ENCODE measurements at places on chromosomes 1 and 21. TPM values are rescaled to one million over a fixed set of nuclear protein-coding genes. Genes with fewer than 3 reads are reported as not detected.

The CFHR3 gene
- total RNA-seq, result not detected

The KCNT2 gene
- not detected for total RNA-seq

The KCNK2 gene
- not detected for total RNA-seq

The FAM72D gene
- total RNA-seq, result 18.2 TPM

The CBR3 gene
- total RNA-seq, result 27.3 TPM

The ANGPTL1 gene
- not detected for total RNA-seq

The S100A3 gene
- total RNA-seq, result not detected

The RYR2 gene
- total RNA-seq, result 0.05 TPM

The DNAJC6 gene
- total RNA-seq, result 4.0 TPM

DNA sequence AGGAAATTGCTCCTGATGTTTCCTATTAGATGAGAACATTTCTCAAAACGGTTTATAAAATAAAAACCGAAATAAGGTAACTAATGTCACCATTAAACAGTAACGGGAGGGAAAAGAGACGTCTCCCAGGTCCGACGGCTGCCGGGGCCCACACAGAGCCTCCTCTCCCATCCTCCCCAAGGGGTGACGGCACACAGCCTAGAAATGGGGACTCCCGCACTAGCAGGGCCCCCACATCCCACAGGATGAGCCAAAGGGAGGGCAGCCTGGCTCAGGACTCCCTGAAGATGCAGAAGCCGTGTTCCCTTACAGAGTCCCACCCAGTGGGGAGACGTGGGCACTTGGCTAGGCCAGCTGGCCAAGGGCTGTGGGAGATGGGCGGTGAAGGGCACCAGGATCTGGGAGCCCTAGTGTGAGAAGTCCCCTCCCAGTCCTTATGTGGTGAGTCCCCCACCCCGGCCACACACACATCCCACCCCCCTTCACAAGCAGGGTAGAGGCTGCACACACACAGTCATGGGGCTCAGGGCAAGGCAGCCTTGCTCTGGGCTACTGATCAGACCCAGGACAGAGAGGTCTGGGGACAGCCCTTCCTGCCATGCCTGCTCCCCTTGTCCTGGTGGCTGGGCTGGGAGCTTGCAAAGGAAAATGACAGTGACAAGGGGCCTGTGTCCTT is 3.3 kb downstream of the KRTAP10-3 start:
- DNase-seq, result peak; percentile 12

GRCh38 chr21:42191696-42192595 is 27.0 kb upstream of the ABCG1 start:
- no peak for DNase-seq

- DNase-seq, result no peak
Observed at GRCh38 chr21:41636636-41637630, 129.0 kb upstream of the TMPRSS2 start.

GRCh38 chr21:41381731-41382130 is 19.9 kb downstream of the MX2 start:
- no peak for DNase-seq

DNA sequence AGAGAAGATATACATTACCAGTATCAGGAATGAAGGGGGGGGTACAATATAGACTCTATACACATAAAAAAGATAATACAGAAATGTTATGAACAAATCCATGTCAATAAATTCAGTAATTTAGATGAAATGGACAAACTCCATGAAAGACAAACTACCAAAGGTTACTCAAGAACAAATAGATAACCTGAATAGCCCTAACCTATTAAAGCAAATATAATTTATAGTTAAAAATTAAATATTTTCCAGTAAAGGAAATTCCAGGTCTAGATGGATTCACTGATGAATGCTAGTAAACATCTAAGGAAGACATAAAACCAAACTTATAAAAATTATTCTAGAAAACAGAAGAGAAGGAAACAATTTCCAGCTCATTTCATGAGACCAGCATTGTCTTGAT is 13.2 kb downstream of the BLZF1 start:
- DNase-seq, result no peak

DNA sequence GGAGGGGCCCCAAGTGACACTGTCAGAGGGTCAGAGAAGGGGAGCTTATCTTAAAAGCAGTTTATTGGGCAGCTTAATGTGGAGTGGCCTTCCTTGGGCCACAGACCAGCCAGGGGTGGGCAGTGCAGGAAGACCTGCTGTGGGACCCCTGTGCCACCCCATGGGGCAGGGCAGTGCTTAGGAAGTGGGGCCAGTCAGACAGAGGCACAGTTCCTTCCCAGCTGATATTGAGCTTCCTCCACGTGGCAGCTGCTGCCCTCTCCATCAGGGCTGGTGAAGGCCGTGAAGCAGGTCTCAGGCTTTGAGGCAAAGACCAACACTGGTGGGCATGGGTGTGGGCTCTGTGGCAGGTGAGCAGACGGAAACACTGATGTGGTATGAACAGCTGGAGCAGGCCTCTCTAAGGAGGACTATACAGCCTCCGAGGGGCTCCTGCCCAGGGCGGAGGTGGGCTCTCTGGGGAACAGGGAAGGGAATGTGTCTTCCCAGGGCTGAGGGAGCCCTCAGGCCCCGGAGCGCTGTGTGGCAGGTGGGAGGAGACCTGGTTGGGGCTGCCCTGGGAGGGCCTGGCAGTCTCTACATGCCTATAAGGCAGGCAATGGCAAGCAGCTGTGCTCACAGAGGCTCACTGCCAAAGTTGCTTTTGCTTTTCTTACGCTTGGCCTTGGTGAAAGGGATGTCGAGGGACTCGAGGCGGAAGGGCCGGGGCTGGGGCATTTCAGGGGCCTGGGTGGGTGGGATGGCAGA is 3.0 kb upstream of the DDOST start:
- no peak for DNase-seq

- no peak for DNase-seq
Observed at GRCh38 chr21:45918835-45919447, 62.6 kb upstream of the COL6A1 start.

DNA sequence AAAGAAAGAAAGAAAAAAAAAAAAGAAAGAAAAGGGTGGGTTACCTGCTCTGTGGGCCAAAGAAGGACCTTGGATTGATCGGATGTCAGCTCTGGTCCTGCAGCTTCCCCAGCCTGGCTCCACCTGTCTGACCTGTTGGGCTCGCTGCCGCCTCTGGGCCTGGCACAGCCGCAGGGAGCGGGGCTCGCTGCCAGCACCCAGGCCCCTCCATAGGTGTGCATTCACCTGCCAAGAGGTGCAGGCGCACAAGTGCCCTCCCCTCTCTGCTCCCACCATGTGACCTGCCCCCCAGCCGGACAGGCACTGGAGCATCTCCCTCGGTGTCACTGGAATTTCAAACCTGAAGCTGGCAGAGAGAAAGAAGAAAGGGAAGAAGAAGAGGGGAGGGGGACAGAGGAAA is 33.1 kb upstream of the GPR157 start:
- no peak for DNase-seq

GRCh38 chr1:168972225-168972624 is 134.3 kb upstream of the ATP1B1 start:
- DNase-seq, result no peak

DNA sequence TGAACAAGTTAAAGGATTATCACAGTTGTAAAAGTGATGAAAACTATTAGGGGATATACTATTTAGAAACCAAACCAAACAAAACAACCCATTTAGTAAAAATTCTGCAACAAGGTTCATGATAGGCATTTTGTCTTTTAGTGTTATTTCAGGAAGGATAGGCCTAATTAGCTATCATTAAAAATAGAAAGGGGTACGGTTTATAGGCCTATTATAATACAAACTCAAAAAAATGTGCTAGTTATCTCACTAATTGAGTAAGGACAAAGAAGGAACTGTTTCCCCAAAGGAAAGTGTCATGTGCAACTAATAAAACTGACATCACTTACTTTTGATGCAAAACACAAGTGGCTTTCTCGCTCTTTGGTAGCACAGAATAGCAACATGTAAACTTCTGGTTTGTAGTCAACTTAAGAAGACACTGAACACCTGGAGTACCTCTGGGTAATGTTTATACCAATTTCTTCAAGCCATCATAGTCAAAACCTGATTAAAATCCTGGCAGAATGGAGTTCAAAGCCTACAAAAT is 28.5 kb downstream of the SLC16A1 start:
- no peak for DNase-seq

DNA sequence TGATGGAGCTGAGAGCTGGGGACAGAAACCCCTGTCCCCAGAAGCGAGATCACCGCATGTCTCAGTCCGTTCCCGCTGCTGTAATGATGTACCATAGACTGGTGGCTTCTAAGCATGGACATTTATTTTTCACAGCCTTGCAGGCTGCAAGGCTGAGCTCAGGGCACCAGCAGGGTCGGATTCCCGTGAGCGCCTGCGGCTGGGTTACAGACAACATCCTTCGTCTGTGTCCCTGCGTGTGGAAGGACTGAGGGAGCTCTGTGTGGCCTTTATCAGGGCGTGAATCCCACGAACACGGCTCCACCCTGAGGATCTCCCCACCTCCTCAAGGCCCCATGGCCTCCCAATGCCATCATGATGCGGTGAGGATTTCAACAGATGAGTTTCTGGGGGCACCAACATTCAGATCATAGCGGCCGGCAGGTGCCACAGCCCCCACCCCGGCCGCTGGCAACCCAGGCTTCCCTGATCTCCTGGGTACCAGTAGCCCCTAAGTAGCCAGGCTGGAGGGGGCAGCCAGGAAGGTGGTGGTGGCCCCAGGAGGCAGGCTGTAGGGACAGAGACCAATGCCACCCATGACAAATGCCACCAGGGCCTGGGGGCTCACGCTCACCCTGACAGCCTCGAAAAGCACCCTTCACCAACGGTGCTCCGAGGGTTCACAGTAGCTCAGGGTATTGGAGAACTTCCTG is 104.4 kb downstream of the CRYAA start:
- DNase-seq, result no peak

- DNase-seq, result no peak
Observed at GRCh38 chr1:19204446-19205266, 5.4 kb downstream of the UBR4 start.

GRCh38 chr1:245248231-245248731 is 93.5 kb downstream of the KIF26B start:
- no peak for DNase-seq

All from activated CD4-positive, alpha-beta memory T cell treated with anti-CD3 and anti-CD28 coated beads, Interleukin-2, amount 10 ng/mL, durations not matched to agents 7 days and 5 days (primary cell).